ENCODE measurements at places on chromosomes 7 and 10. TPM values are rescaled to one million over a fixed set of nuclear protein-coding genes. Genes with fewer than 3 reads are reported as not detected.

DNA sequence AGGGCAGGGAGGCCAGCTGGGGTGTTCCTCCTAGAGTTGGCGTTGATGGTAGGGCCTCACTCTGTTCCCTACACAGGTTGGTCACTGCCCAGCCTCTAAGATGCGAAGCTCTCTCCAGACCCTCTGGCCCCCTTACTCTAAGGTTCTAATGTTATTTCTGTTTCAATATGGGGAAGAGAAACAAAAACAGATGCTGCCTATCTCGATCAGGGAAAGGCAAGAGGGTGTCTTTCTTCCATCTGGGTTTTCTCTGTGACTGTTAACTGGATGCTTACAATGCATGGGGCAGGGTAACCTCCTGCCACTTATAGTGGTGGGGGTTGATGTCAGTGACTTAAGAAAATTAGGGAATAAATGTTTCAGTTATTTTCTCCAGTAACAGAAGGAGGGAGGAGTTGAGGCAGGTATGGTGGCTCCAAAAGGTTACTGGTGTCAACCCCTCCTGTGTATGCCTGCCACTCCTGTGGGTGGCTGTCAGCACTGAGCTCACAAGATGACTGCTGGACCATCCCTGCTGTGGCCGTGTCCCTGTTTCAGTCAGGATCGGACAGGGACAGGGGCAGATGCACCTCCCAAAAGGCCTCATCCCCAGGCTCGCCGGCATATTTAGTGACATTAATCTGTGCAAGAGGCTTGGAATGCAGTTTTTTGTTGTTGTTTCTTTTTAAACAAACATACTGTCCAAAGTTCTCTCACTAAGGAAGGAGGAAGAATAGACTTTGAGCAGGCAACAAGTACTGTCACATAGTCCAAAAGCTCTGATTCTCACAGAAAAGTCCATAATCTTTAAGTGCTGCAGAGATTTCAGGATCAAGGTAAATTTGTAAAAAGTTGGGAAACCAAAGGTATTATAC is 39.6 kb upstream of the SYPL1 start:
- no peak overlapping the region for H3K4me3 ChIP-seq
- H3K36me3 ChIP-seq, result no peaks in the 10 kb centered on the region

DNA sequence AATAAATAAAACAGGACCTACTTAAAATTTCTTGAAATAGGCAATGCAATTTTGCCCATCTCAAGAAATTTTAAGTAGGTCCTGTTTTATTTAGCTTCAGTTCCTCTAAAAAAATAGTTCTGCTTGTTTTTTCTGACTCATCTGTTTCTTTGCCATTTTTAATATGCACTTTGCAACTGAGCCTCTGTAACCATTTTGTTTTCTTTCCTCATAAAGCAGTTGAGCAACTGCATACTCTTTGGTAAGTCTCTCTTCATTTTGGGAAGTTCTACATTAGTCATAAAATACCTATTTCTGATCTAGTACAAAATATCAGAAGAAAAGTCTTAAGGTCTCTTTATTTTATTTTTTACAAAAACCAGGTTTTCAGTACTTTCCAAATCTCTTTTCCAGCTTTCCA is 18.0 kb downstream of the TAS2R40 start:
- H3K36me3 ChIP-seq, result no peaks in the 10 kb centered on the region
- no peak for DNase-seq
- no peaks in the 10 kb centered on the region for H3K4me1 ChIP-seq
- H3K27me3 ChIP-seq, result no peaks in the 10 kb centered on the region

DNA sequence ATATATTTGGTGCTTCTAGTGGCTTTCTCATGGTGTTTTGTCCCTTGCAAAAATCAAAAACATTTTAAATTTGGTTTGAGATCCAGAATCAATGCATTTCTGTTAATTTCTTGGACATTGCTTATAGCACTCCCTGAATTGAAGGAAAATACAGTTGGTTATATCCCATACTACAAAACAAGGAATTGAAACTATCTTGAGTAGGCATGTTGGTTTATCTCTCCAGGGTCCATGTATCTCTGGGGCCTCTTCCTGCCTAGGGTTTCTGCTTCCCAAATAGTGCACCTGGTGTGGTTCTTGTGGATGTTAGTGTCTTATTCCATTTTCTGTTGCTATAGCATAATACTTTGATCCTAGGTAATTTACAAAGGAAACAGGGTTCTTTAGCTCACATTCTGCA is 212.4 kb downstream of the CAMK1D start:
- H3K36me3 ChIP-seq, result no peaks in the 10 kb centered on the region
- DNase-seq, result no peak
- no peaks in the 10 kb centered on the region for H3K4me1 ChIP-seq
- no peak overlapping the region for H3K27ac ChIP-seq

DNA sequence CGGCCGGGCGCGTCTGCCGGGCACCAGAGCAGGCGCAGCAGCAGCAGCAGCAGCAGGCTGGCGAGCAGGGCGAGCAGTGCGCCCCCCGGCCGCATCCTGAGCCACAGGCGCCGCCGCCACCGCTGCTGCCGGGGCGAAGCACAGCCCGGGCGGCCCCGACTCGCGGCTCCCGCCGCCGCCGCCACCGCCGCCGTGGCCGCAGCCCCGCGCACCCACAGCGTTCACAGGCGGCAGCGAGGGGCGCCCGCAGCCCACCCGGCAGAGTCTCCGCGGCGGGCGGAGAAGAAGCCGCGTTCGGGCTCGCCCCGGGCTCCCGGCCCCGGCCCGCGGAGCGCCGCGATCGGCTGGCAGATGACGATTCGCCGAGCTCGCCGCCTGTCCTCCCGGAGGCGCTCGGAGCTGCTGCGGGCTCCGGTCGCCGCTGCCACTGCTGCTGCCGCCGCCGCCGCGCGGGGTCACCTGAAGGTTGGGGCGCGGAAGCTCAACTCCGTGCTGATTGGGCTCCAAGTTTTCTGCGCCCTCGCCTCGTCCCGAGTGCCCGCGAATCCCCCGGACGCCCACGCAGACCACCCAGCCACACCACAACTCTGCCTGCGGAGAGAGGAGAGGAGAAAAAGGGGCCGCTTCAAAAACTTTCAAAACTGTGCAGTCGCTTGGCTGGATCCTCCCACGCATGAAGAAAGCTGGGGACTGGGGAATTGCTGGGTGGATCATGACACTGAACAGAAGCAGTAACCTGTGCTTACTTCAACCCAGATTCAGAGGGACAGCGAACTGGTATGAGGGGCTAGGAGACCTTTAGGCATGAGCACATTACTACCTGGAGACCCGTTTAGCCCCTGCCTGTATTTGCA is at the start of gene ST8SIA6:
ST8SIA6 (minus strand) TSS at position 435 of the 854 bp plus-strand sequence; CDS start at position 95, 340 bp downstream.
- H3K27me3 ChIP-seq, result peaks cover 7% of the 10 kb centered on the region
- peak; percentile 77 for DNase-seq
- no peaks in the 10 kb centered on the region for H3K36me3 ChIP-seq
- H3K4me3 ChIP-seq, result no peak within 1 kb of the TSS

DNA sequence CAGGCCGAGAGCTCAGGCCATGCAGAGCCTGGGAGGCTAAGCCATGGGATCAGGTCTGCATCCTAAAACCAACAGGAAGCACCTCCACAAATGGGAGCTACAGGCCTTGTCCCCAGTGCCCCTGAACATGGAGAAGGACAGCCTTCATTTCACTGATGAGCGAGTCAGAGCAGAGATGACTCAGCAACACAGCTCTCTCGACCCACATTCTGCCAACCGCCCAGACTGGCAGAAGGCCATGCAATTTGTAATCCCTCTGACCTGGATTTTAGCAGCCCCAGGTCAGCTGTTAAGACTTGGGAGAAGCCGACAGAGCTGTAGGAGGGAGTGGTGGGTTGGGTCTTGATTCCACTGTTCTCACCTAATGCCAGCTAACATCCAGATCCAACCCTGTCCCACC is 25.5 kb downstream of the VOPP1 start:
- no peak for DNase-seq
- no peaks in the 10 kb centered on the region for H3K27me3 ChIP-seq
- H3K4me1 ChIP-seq, result peaks cover 15% of the 10 kb centered on the region
- no peak overlapping the region for H3K27ac ChIP-seq
- H3K36me3 ChIP-seq, result no peaks in the 10 kb centered on the region
- H3K4me3 ChIP-seq, result no peak overlapping the region

DNA sequence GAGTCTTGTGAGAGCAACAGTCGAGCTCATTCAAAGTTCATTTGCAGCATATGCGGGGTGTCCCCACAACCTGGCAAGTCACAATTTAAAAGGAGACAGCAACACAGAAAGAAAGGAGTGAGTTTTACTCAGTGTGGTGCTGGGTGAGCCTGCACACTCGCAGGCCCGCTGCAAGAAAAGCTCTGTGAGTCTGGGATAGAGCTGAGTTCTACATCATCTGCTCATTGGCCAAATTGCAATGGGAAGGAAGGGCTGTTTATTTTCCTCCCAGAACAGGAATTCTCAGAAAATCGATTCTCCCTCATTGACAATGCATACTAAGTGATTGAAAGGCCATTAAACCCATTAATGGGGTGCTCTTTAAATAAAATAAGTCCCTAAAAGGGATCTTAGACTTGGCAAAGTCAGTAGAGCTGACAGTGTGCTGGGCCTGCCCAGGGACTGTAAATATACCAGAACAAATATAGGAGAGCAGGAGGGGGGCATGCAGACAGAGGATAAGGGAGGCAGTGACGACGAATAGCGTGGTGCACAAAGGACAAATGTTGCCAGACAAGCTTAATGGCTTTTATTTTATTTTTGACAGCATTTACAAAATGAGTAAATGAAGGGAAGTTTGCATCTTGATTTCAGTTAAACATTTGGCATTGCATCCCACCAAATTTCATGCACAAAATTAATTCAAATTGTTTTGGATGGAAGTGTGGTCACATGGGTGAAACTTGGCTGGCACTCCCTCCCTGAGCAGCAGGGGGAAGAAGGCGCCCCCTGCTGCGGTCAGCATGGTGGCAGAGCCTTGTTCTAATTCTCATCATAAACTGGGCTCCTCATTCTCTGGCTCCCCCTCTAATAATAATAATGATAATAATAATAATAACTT is 215.7 kb downstream of the SNX10 start:
- H3K27me3 ChIP-seq, result no peaks in the 10 kb centered on the region
- H3K27ac ChIP-seq, result no peak overlapping the region
- DNase-seq, result no peak
- no peak overlapping the region for H3K4me3 ChIP-seq
- no peaks in the 10 kb centered on the region for H3K36me3 ChIP-seq

- no peak overlapping the region for H3K27ac ChIP-seq
- H3K27me3 ChIP-seq, result no peaks in the 10 kb centered on the region
- H3K36me3 ChIP-seq, result no peaks in the 10 kb centered on the region
- peak; percentile 78 for DNase-seq
- peaks cover 2% of the 10 kb centered on the region for H3K4me1 ChIP-seq
- peak overlapping the region; percentile 64 for H3K4me3 ChIP-seq
Measured at GRCh38 chr10:100518761-100519241, 860 bp downstream of the SEC31B start.

DNA sequence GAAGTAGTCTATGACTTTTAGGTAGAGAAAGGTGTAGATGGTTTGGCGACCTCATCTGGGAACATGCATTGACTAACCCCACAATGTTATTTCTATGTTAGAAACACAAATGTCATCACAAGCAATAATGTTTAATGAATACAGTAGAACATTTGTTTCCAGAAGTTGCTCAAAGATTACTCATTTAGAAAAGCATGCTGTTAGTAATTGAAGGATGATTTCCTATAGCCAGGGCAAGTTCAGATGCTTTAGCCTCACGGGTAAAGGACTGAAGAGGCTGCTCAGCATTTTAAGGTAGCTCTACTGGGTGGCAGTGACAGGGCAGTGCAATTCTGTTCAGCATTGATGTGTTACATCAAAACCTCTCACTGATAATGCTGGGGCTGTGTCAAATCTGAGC is 199.3 kb upstream of the FZD1 start:
- no peak overlapping the region for H3K27ac ChIP-seq
- no peaks in the 10 kb centered on the region for H3K27me3 ChIP-seq
- H3K36me3 ChIP-seq, result no peaks in the 10 kb centered on the region
- H3K4me1 ChIP-seq, result peaks cover 5% of the 10 kb centered on the region

DNA sequence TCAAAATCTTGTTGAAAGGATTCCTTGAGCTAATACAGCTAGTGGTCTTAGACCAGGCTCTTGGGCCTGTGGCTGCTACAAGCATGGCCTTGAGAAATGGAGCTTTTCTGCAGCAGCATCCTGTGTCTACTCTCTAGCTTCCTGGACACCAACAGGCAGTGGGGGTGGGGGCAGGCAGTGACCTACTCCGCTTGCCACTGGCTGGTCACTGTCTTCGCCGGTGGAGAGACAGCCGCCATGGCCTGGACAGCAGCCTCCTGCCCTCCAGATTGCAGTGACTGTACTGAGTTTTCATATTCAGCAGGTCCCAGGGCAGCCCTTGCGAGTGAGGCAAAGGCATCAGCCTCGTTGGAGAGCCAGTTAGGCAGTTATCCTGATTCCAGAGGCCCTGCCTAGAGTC is 204.6 kb downstream of the HECW1 start:
- DNase-seq, result no peak
- no peak overlapping the region for H3K27ac ChIP-seq
- no peaks in the 10 kb centered on the region for H3K27me3 ChIP-seq
- H3K4me3 ChIP-seq, result no peak overlapping the region

DNA sequence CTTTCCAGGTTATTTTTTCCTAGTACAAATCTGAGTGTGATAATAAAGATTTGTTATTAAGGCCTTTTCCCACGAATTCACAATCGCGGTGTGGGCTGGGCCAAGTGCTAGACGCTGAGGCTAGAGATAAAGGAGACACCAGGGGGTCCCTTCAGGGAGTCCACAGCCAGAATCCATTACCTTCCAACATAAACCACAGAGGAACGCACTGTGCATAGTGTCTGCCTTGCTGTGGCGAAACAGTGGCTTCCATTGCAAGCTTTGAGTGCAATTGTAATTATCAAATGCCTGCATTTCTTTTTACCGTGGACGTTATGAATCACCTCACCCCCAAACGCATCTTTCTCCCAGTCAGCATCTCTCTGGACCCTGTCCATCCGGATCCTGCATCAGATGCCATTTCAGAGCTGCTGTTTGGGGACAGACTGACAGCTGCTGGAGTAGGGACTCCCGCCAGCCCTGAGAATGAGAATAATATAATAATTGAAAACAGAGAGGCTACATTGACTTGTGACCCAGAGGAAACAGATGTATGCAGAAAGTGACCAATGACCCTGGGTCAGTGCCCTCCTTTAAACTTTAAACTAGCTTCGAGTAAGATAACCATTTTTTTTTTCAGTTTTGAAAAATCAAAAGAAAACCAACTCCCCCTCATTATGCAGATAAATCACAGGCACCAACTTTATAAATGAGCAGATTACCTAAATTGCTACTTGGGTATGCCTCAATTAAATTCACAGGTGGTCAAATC is 456.2 kb upstream of the NRP1 start:
- no peaks in the 10 kb centered on the region for H3K27me3 ChIP-seq
- H3K36me3 ChIP-seq, result no peaks in the 10 kb centered on the region
- no peak overlapping the region for H3K27ac ChIP-seq
- no peak overlapping the region for H3K4me3 ChIP-seq
- H3K4me1 ChIP-seq, result no peaks in the 10 kb centered on the region

Gene CALML5
- not detected for total RNA-seq

Gene IFIT2
- 12.2 TPM for total RNA-seq

Gene C10orf53
- total RNA-seq, result not detected

Gene SDK1
- 38.3 TPM for total RNA-seq

Gene CTTNBP2
- 41.1 TPM for total RNA-seq

Gene WNT2
- 0.57 TPM for total RNA-seq

Gene TES
- 108 TPM for total RNA-seq

Gene RTKN2
- 1.6 TPM for total RNA-seq

Gene WEE2
- 0.06 TPM for total RNA-seq

Gene APBB1IP
- total RNA-seq, result 20.5 TPM

Gene DNAJC1
- 33.4 TPM for total RNA-seq
